ENCODE measurements at places on chromosomes 5 and 9.

- no peak for DNase-seq
Measured at GRCh38 chr9:83012922-83013838, 49.8 kb downstream of the RASEF start.

GRCh38 chr5:147415651-147416050, 94.2 kb downstream of the DPYSL3 start:
- DNase-seq = no peak

DNA sequence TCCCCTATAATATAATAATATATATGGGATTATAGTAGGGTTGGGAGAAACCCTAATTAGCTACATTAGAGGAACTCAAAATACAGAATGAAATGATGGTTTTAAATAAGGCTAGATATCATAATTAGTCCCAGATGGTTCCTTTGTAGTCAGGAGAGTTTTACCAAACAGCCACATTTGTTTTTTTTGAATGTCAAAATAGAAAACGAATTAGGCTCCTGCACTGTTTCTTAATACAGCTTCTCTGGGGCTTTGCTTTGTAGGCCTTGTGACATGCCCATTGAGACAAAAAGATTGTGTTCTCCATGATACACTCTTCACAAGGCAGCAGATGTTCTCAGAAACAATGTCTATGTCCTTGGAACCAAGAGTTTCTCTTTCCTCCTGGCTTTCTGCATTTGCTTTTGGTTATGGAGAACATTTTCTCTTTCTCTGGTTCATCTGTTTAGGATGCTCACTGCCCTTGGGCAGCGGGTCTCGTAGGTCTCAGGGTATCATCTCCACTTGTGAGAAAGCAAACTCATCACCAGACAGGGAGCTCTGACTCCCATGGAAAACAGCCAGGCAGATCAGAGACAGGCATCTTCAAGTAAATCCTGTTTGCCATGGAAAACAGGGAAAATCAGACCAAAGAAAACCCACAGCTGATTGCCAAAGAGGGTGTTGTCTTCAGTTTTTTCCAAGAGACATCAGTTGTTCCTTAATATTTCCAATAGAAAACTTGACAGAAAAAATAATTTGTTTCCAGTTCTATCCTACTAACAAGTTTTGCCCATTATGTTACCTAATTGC, 54.1 kb upstream of the RPS23 start:
- DNase-seq = no peak

DNA sequence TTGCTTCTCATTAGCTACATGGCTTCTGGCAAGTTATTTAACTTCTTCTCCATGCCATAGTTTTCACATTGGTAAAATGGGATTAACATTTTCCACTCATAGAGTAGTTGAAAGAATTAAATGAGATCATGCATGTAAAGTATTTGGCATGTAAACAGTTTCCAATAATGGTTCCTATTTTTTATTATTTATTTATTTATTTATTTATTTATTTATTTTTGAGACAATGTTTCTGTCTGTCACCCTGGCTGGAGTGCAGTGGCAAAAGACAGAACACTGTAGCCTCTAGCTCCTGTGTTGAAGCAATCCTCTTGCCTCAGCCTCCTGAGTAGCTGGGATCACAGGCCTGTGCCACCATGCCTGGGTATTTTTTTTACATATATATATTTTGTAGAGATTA, 117.7 kb downstream of the DOCK2 start:
- no peak for DNase-seq

DNA sequence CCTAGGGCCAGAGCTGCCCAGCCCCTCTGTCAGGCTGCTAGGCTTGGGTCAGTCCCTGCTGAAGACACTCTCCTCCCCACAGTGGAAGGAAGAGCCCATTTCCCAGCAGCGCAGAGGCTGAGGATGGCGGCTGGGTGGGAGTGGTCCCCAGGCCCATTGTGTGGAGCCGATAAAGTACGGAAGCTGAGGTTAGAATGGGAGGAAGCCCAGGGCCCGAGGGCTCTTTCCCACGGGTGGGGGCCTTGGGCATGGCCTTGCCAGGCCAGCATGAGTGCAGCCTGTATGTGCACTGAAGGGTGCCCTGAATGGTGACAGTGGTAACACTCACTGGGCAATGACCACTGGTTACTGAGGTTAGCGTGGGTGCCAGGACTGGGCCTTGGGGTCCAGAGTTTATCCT, 125.9 kb downstream of the RGS3 start:
- no peak for DNase-seq

DNA sequence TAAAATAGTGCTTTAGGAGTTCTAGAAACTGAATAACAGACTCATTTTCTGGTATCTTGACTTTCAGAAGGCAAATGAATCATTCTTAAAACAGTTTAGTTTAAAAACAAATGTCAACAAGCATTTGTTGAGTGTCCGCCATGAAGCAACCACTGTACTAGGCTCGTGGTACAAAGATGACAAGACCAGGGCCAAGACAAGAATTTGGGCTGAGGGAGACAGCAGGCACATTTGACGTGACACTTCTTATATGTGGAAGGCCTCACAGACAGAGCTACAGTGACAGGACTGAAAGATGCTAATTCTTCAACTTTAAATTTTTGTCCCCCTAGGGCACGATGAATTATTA, 14.4 kb upstream of the ZNF131 start:
- no peak for DNase-seq

DNA sequence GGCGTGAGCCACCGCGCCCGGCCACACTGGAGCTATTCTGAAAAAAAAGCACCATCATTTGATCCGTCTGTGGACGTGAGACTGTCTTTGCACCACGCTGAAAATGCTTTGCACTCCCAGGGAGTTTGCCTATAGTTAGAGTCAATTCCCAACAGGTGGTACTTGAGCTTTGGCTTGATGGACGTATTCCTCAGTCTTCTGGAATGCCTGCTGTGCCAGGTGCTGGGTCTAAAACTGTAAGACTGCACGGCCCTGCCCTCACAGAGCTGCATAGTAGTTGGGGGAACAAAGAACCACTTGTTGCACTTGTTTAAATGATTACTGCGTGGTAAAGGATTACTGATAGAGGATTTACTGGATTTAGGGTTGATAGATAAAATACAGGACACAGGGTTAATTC, 3.4 kb upstream of the CCNO start:
- no peak for DNase-seq

DNA sequence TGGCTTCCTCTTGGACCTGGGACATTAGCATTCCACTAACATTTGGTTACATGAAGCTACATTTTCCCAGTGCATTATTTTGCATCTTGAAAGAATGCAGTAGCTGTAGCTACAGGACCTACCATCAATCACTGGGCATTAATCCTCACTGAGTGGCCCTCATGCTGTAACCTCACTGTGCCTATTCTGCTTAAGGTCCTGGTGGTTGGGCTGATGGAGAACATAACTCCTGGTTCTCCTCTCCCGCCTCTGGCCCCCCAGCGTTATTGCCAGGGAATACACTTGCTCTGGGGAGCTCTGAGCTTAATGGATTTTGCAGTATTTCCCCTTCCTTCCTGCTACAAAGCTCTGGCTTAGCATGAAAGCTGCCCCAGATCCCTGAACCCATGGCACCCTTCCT, 111.5 kb upstream of the EQTN start:
- no peak for DNase-seq

- no peak for DNase-seq
Measured at GRCh38 chr5:139012176-139012575, 137.0 kb upstream of the LRRTM2 start.

DNA sequence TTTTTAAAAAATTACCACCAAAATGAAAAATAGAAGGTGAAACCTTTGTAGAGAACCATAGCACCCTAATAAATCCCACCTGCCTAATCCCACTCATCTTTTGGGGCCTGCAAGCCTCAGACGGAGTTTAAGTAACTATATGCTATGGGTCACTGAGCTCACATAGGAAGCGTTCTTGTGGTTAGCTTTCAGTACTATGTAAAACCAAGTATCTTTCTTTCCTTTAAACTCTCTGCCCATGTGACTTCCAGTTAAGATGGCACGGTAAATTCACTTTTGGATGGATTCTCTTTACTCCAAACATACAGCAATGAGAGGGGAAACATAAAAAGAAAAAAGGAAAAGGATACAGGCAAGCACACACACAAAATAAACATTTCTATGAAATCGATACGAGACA, 50.9 kb downstream of the FANCC start:
- DNase-seq = no peak

DNA sequence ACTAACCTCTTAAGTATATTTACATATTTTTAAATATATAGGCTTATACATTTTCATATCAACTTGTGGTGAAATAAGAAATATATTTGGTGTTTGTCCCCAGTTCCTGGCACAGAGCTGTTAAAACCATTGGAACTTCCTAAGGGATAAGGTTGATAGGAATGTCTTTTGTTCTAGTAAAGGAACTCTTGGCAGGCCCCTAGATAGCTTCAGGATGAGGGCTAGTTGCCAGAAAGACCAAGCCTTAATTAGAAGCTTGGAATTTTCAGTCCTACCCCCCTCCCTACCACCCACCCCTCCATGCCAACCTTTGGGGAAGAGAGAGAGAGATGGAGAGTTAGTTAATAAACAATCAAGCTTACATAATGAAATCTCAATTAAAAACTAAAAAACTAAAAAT, 638.6 kb upstream of the ACO1 start:
- no peak for DNase-seq

DNA sequence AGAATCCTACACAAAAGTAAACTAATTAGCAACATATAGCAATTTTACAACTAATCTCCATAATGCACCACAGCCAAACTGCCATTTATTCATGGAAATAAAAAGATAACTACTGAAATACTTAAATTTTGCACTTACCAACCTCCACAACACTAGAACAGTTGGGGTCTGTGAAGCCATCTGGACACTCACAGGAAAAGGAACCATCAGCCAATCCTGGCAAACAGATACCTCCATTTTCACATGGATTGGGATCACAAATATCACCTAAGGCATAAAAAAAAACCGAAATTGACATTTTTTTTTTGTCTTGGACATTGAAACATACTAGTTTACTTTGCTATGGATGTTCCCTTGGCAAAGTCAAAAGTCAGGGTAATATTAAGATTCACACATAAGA, 130.7 kb downstream of the EDIL3 start:
- no peak for DNase-seq

GRCh38 chr9:71924576-71924975, 13.1 kb downstream of the C9orf85 start:
- no peak for DNase-seq

Measured in Kasumi-1 (cell line).